A549 treated with Mapracorat at 1 μM for 4 hours (cell line): ENCODE measurements at places on chromosomes 13 and 19. TPM values are rescaled to one million over a fixed set of nuclear protein-coding genes. Genes with fewer than 3 reads are reported as not detected.

Gene ZNF529
- 2.1 to 3.2 TPM (median 2.5 TPM) in 5 replicates for total RNA-seq

Gene NAPSA
- total RNA-seq, result 0.55 to 1.6 TPM (median 1.1 TPM) in 5 replicates

Gene RUBCNL
- total RNA-seq, result 0.06 to 0.22 TPM (median 0.14 TPM) in 5 replicates

Gene PCDH8
- total RNA-seq, result not detected in 5 replicates

Gene SBSN
- 2.4 to 3.3 TPM (median 3.2 TPM) in 5 replicates for total RNA-seq

Gene PLK5
- not detected in 5 replicates for total RNA-seq
